ENCODE measurements at places on chromosomes 3 and 15.

- DNase-seq = peak; percentile 74
Observed at GRCh38 chr3:45182915-45183871, 37.0 kb upstream of the CDCP1 start.

- DNase-seq = no peak
Observed at GRCh38 chr3:73405853-73406252, 218.9 kb downstream of the PDZRN3 start.

DNA sequence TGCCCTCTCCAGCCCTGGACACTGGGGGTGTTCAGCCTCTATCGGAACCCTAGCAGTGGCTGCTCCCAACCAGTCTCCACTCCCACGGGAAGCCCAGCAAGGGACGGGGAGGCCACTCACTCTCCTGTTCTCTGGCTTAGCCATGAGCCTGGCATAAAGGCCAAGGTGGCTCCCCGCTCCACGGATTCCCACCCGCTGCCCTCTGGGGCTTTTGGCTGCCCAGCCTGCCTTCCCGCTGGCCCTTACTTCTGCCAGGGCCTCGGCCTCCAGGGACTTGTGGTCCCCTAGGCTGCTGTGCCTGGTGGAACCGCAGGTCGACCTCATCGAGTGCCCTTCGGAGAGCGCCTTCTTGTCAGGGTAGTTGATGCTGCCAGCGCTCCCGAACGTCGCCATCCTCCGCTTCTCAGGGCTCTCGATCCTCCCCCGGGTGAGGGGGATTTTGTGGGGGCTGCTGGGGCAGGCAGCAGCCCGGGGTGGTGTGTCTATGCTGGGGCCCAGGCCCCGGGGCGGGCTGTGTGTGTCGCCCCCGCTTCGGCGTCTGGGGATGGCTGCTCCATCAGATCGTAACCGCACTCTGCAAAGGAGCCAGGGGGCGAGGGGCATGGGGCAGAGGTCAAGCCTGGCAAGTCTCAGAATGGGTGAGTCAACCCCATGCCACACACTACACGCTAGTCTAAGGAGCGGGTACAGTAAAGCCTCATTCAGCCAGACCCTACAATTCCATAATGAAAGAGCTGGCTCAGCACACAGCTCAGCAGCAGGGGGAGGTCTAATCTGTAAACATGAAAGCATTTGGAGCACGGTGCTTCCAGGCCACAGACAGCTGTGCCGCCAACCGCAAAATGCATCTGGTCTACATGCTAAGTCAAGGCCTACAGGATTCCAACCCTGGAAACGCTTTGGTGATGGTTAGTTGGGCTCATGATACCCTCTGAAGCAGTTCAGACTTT is 27.3 kb upstream of the RAD18 start:
- no peak for DNase-seq

GRCh38 chr3:126548556-126549466 is 9.9 kb downstream of the C3orf22 start:
- DNase-seq = peak; percentile 62
